ENCODE measurements at places on chromosomes 3 and 15.

- DNase-seq = no peak
These were observed 85.6 kb downstream of the RAP2B start for GRCh38 chr3:153247331-153248330.

- DNase-seq = no peak
These were observed 44.1 kb downstream of the LIPC start for GRCh38 chr15:58475573-58476524.

DNA sequence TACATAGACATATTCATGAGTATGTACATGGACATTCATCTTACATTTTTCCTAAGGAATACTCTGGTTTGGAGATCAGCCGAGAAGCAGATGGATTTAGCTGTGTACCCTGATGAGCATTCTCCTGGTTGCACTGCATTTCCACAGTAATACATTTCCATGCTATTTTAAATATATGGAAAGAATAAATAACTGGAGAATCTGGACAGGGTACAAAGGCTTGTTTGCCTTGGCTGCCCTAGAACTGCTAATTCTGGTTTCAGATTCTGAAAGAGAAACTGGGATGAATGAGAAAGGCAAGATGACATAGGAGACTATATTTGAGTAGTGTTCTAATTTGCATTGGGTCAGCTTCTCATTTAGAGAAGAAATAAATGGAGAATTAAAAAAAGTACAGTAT is 190.8 kb upstream of the FAM3D start:
- DNase-seq = no peak

- DNase-seq = no peak
These were observed 70.5 kb upstream of the LIPC start for GRCh38 chr15:58361273-58361759.

- no peak for DNase-seq
These were observed 261.2 kb downstream of the LPP start for GRCh38 chr3:188415196-188415595.
